ENCODE measurements at places on chromosomes 16 and 17. TPM values are rescaled to one million over a fixed set of nuclear protein-coding genes. Genes with fewer than 3 reads are reported as not detected.

Gene IL4R
- 9.0 TPM for polyA plus RNA-seq

Gene EVI2B
- polyA plus RNA-seq = 8.1 TPM

Gene SPNS2
- 65.1 TPM for polyA plus RNA-seq

Gene CCT6B
- 2.7 TPM for polyA plus RNA-seq

Gene CCDC144A
- polyA plus RNA-seq = 6.3 TPM

Gene ITGAD
- not detected for polyA plus RNA-seq

Gene ZFHX3
- polyA plus RNA-seq = 14.7 TPM

DNA sequence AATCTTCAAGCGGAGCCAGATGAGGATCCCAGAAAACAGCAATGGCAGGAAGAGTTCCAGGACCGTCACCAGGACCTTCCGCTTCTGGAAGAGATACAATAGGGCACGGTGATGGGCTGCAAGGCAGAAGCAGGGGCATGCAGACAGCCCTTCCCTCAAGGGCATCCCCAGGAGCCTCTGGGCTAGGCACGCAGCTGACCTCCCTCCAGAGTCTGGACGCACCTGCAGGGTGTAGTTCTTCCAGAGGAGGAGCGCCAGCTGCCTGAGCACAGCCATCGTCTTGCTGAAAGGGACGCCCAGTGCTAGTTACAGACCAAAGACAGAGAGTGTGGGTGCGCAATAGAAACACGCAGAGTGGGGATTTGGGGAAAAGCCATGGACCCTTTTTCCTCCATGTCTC is 14.3 kb downstream of the ABCA3 start:
- no peak for DNase-seq

GRCh38 chr17:55005520-55005919 is 37.0 kb downstream of the STXBP4 start:
- no peak for DNase-seq

DNA sequence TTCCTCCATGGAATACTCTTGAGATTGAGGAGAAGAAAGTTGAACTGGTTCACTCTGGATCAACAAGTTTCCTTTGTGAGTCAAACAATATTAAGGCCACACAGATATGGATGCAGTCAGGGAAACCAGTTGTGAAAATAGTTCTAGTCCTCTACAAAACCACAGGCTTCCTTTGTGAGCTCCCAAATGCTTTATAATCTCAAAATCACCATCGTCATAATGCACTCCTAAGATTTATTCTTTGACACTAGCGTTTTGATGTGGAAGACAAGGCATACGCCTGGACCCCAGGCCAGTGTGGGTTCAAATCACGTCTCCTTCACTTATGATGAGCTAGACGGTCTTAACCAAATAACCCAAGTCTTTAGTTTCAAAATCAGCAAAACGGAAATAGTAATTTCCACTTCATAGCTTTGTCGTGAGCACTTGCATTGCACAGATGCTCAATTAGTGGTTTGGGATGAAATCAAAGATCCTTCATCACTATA is 142.6 kb downstream of the STX8 start:
- DNase-seq = no peak

- DNase-seq = no peak
These were observed 74.1 kb upstream of the IRX3 start for GRCh38 chr16:54360681-54361080.

DNA sequence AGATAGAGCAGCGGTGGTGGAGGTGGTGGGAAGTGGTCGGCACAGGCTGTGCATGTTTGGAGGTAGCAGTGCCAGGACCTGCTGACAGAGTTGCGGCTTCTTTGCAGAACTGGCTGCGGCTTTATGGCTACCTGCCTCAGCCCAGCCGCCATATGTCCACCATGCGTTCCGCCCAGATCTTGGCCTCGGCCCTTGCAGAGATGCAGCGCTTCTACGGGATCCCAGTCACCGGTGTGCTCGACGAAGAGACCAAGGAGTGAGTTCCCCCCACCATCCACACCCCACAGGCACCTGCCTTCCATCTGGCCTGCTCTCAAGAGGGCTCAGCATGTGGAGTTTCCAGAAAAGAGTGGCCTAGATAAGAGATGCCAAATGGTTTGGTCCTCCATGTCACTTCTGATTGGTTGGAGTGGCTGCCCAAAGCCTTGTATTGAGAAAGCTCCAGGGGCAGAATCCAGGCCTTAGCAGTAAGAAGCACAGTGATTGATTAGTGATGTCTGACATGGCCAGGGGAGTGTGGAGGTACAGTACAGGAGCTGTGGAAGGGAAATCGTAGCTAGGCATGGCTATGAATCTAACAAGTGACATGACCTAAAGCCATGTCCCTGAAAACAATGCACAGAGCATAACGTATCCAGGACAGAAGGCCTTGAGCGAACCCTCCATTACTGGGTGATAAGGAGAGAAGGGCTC is 12.0 kb downstream of the MMP15 start:
- no peak for DNase-seq

- peak; percentile 77 for DNase-seq
These were observed 5.8 kb upstream of the GNA13 start for GRCh38 chr17:65062171-65062915.

DNA sequence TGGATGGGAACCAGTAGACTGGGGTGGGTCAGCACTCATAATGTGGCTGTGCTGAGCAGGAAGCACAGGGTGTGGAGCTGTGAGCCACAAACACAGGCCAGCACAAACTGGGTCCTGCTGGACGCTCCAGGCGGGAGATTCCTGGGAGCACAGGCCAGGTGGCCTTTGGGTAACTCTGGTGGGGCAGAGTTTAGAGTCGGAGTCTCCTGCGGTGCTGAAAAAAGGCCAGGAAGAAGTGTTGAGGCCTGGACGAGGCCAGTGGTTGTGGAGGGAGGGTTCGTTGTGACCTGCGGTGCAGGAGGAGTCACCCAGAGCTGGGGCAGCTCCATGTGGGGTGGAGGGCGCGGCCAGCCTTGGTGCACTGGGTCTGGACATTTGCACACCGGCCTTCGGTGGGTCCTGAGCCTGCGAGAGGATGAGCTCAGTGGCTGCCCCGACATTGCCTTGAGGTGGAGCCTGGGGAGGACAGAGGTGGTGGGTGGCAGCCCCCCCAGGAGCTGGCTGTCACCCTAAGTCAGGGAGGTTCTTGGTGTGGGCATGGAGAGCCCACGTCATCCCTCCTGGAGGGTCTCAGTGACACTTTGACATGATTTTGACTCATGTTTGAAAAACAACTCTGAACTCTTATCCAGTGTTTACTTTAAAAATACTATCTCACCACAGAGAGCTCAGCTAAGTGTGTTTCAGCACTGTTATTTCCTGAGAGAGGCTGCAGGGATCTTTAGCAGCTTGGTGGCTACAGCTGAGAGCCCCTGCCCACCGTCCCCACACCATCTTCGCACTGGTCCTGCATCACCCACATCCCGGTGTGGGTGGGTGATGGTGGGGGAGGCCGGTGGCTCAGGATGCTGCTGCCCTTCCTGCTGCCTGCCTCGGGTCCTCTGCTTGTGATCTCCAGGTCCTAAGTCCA is 98.7 kb downstream of the NPIPB11 start:
- DNase-seq = no peak

DNA sequence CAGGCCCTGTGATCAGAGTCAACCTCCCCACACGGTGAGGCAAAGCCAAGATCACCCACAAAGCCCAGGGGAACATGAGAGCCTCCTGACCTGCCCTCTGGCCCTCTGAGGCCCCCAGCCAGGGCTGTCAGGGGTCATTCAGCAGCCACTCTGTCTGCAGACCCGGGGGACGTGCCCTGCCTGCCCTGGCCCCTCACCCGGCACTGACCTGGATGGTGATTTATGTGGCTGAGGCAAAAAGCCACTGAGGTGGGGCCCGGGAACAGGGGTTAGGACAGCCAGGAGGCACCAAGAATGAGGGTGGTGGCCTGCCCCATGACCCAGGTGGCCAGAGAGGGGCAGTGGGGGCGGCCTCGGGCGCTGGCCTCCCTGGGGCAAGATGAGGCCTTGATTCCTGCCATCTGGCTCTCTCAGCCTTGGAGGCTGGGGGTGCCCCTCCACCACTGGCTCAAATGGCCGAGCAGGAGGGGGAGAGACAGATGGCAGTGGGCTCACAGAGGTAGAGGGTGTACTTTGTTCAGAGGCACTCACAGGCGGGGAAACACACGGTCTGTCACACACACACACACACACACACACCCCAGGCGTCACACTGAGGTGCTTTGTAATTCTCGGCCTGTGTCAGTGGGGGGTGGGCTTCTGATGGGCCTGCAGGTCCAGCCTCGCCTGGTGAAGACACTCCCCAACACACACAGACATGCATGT is 174.0 kb upstream of the GSE1 start:
- DNase-seq = no peak

DNA sequence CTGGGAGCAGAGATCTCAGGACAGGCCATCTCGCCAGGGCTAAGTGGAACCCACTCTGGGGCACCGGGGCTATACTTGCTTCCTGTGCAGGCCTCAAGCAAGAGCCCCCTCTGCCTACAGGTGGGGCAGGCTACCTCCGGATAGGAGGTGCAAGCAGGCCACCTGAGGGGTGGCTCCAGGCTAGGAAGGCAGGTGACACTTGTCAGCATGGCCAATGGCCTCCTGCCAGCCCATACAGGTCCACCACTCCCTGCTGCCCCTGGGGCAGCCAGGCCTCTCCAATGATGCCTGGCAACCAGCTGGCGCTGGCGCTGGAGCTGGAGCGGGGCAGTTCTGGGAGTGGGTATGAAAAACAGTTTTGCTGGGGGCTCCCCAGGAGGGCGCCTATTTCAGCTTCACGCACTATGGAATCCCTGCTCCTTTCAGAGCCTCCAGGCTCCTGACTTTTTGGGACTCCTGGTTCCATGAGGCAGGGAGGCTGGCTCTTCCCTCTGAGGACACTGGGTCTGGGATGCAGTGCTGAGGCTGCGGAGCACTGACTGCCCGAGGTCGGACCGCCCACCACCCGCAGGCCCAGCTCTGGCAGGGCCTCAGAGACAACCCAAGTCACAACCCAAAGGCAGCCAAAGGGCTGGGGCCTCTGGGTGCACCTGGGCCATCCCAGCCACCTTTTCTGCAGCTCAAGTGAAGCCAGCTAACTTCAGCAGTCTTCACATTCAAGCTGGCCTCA is 8.4 kb upstream of the SREBF1 start:
- no peak for DNase-seq

DNA sequence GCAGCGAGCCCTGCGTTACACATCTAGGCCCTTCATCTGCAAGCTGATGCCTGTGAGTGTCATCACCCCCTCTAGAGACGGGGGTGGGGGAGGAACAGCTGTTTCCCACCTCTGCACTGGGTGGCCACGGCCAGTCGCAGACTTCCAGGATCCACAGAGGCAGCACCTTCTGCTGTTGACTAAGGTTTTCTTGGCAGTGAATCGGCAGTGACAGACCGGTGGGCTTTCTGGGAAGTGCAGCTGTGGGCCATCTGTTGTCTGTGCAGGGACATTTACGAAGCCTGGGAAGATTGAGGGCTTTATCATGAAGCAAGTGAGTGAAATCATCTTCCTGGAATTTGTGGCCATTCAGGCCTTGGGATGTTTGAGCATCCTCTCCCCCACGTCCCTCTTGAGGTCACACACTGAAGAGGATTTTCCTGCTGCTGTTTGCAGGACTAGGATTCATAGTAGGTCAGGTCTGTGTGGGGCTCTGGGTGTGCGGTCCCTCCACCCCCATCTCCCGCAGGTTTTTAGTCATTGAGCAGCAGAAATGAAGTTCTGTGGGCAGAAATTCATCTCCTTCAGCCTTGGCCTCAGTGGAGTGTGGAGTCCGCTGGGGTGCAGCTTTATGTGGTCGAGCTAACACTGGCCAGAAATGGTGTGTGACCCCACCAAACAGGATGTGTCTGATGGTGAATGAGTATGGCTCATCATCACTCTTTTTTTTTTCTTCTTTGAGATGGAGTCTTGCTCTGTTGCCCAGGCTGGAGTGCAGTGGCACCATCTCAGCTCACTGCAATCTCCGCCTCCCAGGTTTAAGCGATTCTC is 12.0 kb downstream of the PGS1 start:
- peak; percentile 42 for DNase-seq

DNA sequence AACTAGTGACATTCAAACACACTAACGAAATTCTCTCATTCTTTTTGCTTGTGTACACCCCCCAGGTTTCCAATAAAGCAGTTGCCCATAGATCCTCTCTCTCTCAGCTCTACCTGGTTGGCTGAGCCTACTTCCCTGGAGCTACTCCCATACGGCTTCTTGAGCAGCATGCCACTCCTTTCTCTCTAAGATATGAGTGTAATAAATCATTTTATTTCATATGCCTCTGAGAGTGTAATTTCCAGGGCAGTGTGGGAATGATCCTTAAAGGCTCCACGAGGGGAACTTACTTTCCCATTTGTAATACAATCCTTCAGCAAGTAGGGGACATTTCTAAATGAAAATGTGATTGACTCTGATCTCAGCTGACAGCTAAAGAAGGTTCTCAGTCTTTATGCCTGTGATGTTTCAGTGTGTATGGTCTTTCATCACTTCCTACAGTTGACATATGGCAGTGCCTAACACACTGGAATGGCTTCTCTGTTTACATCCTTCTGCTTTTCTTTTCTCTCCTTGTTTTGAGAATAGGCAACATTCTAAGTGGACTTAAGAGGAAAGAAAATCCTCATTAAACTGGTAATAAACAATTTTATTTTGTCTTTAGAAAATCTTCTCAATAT is 1194.3 kb upstream of the CDH8 start:
- peak; percentile 78 for DNase-seq

DNA sequence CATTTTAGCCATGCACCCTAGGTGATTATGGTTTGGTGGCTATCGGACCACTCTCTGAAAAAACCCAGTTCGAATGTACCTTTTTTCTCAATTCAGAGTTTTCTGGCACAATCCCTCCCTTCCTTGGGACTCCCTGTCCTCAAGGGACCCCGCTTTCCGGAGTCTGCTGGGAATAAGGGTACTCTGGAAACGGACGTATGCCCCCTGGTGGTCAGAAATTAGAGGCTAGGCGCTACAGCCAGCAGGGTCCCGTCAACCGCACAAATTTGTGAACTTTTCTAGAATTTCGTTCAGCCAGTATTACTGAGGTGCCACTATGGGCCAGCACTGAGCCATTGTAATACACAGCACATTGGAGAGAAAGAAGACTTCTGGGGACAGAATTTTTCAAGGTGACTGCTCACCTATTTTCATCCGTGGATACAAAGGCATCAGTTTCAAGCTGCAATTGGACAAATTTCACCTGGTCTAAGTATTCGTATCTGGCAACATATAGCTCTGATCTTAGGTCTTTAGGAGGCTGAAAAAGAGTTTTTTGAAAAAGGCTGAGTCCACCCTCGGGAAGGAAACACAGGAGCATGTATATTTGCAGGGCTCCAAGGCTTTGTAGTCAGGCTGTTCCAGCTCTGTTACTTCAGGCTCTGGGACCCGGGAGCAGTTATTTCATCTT is 27.1 kb upstream of the CRYBA1 start:
- DNase-seq = peak; percentile 57

- peak; percentile 62 for DNase-seq
These were observed 458.6 kb upstream of the GOT2 start for GRCh38 chr16:59192551-59193199.

Data from spinal cord (tissue), 10 donors.